Central memory CD4-positive, alpha-beta T cell (primary cell): ENCODE measurements at places on chromosomes 3 and 15.

DNA sequence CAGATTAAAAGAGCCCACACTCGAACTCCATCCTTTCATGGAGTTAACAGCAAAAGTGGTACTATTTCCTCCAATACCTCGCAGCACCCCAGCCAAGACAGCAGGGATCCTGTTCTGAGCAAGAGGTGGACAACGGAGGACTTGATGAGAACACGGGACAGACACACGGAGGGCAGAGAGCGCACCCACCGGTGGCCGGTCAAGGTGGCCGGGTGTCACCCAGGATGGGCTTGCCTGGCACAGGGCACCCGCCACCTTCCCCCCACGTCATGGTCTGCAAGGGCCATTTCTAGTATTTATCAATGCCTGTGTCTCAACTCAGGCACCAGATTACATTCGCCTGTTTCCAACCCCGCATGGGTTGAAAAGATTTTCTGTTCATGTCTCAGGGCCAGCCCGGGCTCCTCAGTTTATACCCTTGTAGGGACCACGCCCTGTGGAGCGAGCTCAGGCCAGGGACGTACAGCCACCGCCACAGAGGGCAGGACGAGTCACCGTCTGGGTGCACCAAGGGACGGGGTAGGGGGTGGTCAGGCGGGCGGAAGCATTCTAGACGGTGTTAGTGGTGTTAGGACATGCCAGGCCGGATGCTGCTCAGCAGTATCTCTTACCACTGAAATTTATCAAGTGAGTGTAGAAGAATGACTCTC is 64.2 kb downstream of the CYFIP1 start:
- no peak for DNase-seq

GRCh38 chr15:40743485-40743901 is 11.6 kb downstream of the RMDN3 start:
- DNase-seq = no peak

GRCh38 chr15:29302871-29303270 is 33.2 kb upstream of the NSMCE3 start:
- no peak for DNase-seq

DNA sequence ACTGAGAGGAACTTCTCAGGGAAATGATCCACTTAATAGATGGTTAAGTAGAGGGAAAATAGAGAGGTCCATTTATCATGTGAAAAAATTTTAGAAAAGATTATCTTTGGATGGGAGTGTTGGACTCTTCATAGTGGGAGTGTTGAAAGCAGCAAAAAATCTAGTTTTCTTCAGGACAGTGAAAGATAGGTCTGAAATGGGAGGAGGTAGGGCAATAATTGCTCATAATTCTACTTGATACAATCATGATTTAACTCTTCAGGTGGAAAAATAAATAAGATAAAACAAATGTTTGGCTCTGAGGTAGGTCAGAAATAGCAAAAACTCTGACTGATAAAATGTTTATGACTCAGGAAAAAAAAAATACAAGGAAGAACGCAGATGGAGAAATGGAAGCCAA is 144.1 kb upstream of the DPH6 start:
- no peak for DNase-seq

DNA sequence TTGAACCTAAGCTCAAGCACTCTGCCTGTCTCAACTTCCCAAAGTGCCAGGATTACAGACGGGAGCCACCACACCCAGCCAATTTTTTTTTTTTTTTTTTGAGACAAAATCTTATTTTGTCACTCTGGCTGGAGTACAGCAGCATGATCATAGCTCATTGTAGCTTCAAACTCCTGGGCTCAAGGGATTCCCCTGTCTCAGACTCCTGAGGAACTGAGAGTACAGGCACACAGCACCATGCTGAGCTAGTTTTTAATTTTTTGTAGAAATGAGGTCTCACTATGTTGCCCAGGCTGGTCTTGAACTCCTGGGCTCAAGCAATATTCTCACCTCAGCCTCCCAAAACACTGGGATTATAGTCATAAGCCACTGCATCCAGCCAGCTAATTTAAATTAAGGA is 36.8 kb upstream of the SUCLG2 start:
- no peak for DNase-seq

DNA sequence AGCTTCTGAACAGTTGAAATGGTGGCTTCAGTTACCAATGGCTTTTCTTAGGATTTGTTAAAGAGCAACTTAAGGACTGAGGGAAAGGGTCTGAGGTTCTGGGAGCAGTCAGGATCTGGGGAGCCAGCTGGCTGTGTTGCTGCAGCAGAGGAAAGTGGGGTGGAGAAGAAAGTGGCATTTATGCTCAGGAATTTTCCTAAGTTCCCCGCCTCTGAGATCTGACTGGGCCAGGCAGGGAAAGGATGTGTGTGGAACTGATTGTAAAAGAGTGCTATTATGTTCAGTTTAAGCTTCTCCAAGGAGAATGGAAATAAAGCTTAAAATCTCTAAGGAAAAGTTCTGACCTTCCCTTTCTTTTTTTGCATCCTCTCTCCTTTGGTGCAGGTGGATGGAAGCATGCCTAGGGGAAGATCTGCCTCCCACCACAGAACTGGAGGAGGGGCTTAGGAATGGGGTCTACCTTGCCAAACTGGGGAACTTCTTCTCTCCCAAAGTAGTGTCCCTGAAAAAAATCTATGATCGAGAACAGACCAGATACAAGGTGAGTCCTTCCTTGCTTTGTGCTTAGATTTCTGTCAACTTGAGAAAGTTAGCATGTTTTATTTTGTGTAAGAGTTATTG is 37.8 kb downstream of the IQGAP1 start:
- no peak for DNase-seq
